CD4-positive, alpha-beta T cell treated with Interleukin-4 for 1 hour (primary cell): ENCODE measurements at places on chromosomes 11 and 22.

DNA sequence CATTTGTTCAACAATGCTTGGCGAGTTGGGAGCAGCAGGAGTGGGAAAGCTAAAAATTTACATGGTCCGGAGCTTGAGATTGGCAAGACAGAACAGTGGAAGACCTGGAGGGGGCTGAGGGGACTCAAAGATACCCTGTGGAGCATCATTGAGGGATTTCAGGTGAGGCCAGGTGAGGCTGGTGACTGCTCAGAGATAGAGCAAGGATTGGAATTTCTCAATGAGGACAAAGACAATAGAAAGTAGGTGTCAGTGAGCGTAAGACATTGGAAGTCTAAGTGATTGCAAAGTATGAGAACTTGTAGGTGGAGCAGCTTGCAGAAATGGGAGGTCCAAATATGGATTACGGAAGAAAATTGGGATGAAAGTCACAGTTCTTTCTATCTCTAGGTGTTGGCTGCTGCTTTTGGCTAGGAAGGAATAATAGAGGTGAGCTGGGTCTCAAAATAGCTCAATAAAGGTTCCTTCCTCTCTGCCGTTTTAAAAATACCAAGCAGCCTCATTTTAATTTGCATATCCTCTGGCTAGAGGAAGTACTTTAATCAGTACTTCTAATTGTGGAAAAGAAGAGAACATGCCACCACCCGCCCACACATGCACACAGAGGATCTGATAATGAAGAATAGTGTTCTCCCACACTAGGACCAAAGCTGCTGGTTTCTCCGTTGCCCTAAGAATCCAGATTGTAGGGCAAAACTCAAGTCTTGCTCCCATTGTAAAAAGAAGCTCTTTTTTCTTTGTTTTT lies 41.8 kb upstream of the SORL1-AS1 start:
- peak; percentile 24 for DNase-seq

GRCh38 chr11:105152560-105152959 lies 13.0 kb upstream of the CARD18 start:
- no peak for DNase-seq

DNA sequence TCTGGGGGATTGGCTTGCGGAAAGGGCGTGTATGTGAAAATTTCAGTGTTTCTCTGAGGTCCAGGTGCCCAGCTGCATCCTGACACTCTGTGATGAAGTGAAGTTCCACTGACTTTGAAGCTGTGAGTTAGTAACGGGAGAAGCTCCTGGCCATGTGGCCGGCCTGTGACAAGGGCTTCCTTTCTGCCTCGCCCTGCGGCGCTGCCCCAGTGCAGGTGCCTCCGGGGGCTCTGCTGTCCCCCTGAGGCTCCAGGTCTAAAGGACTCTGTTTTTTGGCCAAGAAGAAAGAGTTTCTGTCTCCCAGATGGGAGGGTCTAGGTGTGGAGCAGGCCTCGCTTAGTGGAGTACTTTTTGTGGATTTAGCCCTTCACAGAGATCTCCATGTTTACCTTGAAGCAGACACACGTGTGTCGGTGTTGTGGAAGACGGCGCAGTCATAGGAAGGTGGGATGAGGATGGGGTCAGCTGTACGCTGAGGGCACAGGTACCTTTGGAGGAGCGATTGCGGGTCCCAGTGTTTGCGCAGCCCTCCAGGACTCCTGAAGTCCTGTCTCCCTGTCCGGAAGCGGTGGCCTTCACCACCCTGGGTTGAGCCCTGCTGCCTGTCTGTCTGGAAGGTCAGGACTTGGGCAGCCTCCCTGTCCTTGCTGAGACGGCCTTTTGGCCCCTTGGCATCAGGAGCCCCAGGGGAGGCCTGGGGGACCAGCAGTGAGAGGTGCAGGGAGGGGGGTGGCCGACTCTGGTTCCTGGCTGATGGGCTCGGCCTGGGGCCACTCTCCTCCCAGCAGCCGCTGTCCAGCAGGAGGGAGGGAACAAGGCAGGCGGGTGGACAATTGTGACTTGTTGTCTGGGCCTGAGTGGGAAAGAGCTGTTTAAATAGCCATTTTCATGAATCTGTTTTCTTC lies 1249.3 kb downstream of the BRD1 start:
- DNase-seq = no peak

DNA sequence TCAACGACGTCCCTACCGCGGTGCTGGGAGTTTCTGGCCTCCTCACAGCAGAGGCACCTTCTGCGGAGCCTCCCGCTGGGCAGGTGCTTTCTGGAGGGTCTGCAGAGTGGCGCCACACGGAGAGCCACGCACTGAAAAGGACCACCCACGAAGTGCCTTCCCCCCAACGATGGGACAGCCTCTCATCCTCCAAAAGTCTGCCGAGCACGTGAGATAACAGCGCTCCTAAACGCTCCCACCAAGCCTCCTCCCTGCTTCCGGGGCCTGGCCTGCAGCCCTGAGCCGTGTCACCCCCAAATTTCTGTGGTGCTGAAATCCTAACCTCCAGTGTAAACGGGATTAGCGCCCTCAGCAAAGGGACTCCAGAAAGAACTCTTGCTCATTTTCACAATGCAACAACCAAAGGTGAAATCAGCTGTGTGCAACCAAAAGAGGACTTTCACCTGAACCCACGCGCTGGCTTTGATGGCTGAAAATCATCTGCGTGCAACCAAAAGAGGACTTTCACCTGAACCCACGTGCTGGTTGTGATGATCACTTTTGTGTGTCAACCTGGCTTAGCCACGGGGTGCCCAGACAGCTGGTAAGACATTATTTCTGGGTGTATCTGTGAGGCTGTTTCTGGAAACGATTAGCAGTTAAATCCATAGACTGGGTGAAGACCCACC lies 924.6 kb downstream of the BRD1 start:
- no peak for DNase-seq

DNA sequence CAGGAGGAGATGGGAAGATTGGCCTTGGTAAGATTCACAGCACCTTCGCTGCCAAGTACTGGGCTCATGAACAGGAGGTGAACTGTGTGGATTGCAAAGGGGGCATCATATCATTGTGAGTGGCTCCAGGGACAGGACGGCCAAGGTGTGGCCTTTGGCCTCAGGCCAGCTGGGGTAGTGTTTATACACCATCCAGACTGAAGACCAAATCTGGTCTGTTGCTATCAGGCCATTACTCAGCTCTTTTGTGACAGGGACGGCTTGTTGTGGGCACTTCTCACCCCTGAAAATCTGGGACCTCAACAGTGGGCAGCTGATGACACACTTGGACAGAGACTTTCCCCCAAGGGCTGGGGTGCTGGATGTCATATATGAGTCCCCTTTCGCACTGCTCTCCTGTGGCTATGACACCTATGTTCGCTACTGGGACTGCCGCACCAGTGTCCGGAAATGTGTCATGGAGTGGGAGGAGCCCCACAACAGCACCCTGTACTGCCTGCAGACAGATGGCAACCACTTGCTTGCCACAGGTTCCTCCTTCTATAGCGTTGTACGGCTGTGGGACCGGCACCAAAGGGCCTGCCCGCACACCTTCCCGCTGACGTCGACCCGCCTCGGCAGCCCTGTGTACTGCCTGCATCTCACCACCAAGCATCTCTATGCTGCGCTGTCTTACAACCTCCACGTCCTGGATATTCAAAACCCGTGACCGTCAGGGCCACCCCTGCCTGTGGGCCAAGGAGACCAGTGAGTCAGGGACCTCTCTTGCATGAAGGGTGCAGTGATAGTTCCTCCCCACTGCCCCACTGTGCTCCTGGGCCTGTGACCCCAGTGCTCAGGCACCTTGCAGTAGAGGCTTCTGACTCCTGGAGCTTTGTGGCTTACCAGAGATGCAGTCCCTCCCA lies 83.6 kb downstream of the BCR start:
- DNase-seq = peak; percentile 84

GRCh38 chr11:26558190-26558589 lies 13.9 kb downstream of the MUC15 start:
- DNase-seq = no peak

- no peak for DNase-seq
Observed at GRCh38 chr11:10058356-10058755, 235.7 kb downstream of the SBF2 start.

DNA sequence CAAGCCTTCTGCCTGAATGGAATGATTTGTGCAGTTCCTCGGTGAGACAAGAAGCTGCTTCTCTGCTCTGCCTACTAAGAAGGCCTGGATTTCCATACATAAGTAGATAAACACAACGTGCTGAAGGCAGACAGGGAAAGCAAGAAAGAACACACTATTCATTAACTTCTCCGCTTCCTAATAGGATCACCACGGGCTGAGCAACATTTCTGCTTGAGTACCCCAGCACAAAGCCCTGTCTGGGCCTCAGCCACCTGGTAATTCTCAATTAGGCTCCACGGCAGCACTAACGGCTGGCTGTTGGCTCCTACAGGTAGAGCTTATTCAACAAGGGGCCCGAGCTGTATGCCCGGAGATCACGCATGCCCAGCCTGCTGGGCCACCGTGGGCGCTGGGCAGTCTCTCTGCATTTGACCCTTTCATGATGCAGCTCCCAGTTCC lies 1156.6 kb downstream of the TBC1D22A start:
- no peak for DNase-seq

- no peak for DNase-seq
Observed at GRCh38 chr22:29838599-29838956, 504 bp upstream of the ASCC2 start.

GRCh38 chr11:77596626-77597025 lies 6.9 kb downstream of the AQP11 start:
- no peak for DNase-seq

DNA sequence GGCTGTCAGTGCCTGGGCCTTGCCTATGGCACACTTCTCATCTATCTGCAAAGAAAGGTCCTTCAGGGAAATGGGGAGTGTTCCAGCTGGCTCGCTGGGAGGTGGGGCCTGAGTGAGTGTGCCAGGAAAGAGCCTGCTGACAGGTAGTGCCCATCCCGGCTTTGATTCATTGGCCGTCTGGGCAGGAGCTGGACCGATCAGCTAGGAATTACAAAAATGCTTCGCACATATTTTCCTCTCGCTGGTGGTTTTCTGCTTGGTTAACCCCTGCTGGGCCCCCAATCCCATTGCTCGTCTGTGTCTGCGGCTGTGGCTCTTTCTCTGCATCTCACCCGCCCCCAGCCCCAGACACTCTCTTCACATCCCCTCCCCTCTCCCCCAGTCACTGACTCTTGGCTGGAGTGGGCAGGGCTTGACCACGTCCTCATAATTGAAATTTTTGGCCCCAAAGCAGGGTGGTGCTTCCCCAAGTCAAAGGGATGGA lies 10.8 kb downstream of the LIF start:
- DNase-seq = no peak

DNA sequence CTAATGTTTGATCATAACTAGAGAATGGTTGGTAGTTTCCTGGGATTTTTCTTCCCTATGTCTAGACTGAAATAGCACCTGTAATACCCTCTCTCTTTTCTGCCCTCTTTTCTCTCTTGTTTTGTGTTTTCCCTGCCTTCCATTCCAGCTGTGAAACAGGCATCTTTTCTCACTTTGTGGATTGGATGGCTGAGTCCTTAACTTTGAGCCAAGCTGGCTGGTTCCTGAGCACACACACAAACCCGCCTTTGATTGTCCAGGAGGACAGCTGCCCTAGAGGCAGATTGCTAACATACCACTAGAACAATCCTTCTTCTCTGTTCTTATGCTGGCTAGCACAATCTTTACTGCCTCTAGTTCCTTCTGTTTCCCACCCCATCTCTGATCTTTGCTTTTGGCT lies 17.7 kb downstream of the CTNND1 start:
- DNase-seq = no peak

DNA sequence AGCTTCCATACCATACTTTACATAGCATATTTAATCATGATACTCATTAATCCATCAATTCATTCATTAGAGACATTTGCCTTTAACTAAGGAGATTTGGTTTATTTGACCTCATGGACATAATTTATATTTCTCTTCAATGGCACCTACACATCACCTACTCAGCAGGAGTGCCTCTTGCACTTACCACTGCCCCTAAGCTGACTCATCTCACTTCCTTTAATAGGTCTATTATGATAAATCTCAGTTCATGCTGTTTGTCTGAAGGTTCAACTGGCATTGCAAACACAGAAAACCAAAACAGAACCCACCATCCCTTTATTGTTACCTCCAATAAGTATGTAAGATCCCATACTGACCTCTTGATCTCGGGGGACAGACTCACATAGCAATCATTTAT lies 186.7 kb downstream of the LUZP2 start:
- DNase-seq = no peak

- DNase-seq = no peak
Observed at GRCh38 chr22:17257121-17258001, 38.1 kb upstream of the ADA2 start.

- no peak for DNase-seq
Observed at GRCh38 chr11:69882270-69882608, 63.0 kb upstream of the FGF3 start.

DNA sequence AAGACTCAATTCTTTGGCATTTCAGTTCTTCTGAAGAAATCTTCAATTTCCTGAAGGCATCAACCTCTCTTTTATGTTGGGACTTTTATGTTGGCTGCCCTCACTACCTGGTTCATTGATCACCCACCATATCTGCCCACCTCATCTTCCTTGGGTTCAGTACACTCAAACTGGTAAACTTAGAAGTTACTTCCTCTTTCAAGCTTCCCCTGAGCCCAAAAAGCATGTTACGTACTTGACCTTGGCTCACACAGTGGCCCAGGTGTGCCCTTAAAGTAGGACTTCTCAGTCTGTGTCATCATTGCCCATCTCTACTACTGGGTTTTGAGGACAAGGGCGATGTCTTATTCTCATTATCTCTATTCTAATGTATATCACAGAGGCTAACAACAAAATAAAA lies 86.1 kb downstream of the GRIA4 start:
- no peak for DNase-seq

DNA sequence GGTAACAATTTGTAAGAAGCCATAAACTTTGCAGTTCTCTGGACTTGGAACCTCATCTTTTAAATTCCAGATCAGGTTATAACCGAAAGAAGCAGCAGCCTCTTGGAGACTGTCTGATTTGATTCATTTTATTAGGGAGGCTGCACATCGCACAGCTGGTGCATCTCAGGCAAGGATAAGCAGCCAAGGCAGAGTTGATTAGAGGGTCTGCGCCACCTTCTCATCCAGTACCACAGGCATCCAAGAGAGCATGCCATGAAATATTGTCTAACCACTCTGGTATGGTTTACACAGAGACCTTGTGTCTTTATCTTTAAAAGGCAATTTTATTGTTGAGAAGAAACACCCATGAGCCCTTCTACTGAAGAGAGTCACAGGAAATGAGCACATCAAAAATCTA lies 16.2 kb upstream of the CWF19L2 start:
- DNase-seq = no peak

DNA sequence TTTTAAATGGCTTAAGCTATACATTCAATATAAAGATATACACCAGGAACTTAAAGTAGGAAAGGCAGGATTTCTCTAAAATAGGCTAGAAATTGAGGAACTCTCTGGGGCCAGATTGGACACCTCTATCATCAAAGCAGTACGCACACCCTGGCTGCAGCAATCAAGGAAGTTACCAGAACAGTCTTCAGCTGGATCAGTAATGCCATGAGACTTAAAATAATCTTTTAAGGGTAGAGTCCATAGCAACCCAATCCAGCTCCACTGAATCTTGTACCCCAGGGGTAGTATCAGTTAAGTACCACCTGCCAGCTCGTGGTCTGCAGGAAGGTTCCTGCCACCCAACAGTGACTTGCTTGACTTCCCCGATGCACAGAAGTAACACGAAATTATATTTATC lies 3.0 kb downstream of the RDX start:
- no peak for DNase-seq
